ENCODE measurements at places on chromosomes 7 and 10.

- no peak for DNase-seq
These were observed 537 bp downstream of the SH3PXD2A start for GRCh38 chr10:103854686-103855391.

- no peak for DNase-seq
These were observed 386.7 kb upstream of the LRRN3 start for GRCh38 chr7:110704225-110704624.

DNA sequence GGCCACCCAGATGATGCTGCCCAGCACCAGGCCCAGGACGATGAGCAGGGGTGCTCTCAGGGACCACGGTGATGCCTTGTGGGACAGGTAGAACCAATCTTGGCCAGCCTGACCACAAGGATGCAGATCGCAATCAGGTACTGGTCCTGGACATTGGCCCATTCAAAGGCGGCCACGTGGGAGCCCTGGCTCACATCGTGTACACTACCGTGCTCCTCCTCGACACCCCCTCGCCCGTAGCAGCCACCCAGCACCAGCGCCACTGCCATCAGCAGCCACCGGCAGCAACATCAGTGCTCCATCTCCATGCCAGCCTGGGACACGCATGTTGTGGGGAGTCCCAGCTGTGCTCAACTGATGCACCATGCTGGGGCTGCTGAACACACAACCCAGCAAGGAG, 39.0 kb downstream of the AGAP6 start:
- no peak for DNase-seq

DNA sequence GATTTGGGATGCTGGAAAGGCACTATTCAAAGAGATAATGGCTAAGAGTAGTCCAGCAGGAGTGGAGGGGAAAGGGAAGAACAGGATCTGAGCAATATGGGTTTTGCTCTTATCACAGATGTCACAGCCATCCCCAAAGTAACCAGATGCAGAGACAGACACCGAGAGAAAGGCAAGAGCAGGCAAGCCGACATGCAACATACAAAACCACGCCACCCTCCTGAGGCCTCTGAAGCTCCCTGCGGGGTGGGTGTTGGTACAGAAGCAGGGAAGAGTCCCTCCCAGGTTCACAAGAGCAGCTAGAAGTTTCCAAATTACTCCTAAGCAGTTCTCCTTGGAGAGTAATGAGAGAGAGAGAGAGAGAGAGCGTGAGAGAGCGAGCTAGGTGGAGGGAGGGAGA, 10.8 kb upstream of the C10orf53 start:
- DNase-seq, result no peak

GRCh38 chr10:91624633-91625032, 8.2 kb downstream of the PPP1R3C start:
- no peak for DNase-seq

GRCh38 chr10:79904671-79905321, 44.1 kb downstream of the SFTPD start:
- no peak for DNase-seq

DNA sequence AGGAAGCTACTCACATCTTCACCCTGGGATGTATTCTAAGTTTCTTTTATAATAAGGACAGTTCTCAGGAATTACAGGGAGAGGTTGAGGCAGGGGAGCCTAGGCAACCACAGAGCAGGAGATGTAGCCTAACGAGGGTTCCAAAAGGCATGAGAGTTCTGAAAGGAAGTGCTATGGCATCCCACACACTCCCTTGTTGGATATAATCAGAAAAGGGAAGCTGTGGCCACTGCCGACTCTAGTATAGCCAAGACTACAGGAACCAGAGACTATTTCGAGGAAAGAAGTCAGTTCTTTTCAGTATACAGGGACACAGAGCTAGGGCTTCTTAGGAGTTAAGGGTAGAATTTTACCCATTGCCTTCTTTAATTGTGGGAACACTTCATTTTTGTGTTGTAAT, 11.0 kb downstream of the PRR15 start:
- DNase-seq, result no peak

GRCh38 chr7:132415259-132415658, 161.0 kb downstream of the PLXNA4 start:
- no peak for DNase-seq

GRCh38 chr7:121330053-121330833, 1.4 kb downstream of the WNT16 start:
- DNase-seq, result no peak

DNA sequence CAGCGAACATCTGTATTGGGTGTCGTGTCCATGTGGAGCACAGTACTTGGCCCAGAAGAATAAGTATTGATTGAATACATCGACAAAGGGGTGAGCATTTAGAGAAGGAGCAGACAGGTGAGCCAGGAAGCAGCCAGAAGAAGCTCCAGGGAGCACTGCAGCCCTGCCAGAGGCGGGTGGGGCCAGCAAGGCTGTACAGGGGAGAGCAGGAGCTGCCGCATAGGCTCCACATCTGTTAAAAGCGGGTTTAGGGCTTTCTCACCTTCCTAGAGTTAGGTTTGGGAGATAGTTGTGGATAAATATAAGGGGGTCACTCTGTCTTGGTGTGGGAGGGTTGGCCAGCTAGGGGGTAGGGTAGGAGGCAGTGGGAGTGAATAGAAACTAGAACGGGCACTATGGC, 1.3 kb upstream of the CPA1 start:
- no peak for DNase-seq

- DNase-seq, result no peak
These were observed 30.4 kb downstream of the TMEM270 start for GRCh38 chr7:73891178-73891885.

GRCh38 chr7:23332910-23333612, 33.9 kb downstream of the MALSU1 start:
- DNase-seq, result no peak

GRCh38 chr10:120788771-120789170, 62.4 kb upstream of the WDR11 start:
- DNase-seq, result no peak

DNA sequence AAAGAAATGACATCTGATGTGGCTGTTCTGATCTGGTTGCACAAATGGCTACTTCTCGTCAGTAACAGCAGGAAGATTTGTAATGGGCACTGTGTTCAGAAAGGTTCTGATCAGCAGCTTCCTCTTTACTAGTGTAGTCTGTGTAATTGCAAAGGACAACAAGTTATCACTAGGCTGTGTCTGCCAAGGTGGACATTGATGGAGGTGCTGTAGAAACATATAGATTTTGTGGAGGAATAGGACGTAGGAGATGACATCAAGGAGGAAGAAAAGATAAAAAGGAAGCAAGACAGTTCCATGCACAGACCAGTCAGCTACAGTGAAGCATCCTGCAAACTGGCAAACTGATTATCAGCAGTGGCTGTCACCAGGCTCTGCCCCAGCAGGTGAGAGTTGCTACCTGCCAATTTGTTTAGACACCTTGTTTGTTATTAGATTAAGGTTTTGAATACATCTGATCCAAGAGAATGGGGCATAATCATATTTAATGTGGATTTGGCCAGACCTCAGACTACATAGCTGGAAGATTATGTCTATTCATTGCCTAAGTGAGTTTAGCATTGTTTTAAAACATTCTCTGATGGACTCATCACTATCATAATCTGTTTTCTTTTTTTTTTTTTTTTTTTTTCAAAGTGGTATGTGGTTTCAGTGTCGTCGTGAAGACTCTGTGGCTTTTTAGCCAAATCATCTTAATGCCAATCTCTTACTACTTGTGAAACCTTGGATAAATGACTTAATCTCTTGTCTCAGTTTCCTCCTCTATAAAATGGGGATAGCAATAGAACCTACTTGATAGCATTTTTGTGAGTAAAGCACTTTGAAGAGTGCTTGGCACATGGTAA, 417.9 kb upstream of the LRGUK start:
- no peak for DNase-seq

DNA sequence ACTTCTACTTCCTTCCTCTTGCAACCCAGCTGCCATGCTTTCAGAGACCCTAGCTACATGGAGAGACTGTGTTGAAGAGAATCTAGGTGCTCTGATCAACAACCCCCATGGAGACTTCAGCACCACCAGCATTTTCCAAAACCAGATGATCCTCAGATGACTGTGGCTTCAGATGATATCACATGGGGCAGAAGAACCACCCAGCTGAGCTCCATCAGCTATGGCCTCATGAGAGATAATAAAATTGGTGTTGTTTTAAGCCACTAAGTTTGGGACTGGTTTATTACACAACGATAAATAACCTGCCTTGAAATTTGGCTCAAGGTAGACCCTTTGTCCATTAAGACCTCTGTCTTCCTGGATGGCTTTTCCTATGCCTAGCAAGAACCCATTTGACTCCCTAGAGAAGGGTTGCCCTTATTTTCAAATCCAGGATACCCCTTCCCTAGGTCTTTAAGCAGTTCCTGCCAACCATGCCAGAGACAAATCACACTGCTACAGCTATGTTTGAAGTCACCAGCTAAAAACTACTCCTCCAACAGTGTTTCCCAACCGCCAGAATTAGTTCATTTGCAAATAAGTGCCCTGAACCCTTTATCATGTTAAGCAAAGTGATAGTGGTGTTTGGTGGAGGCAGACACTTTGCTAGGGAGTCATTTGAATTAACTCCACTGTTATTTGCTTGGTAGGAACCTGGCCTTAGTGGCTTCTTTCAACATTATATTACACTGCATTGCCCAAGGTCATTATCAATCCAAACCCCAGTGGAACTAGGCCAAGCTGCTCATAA, 136.9 kb upstream of the PALS2 start:
- no peak for DNase-seq

- DNase-seq, result no peak
These were observed 20.5 kb upstream of the SLC16A12 start for GRCh38 chr10:89555688-89556445.

GRCh38 chr10:72044417-72045041, 43.8 kb downstream of the SPOCK2 start:
- DNase-seq, result no peak

DNA sequence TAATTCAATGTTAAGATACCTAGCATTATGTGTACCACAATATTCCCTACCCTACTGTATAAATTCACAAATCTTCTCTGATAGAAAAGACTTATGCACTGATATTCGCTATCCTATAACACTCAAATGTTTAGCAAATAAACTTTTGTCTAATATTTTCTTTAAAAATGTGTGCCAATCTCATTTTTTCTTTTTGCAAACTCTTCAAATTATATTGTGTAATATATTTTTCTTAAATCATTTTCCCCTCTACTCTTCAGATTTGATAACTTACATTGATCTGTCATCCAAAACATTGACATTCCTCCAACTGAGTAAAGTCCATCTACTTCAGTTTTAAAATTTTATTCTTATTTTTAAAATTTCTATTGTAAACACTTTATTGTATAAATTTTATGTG, 240.2 kb upstream of the CNTNAP2 start:
- no peak for DNase-seq

- DNase-seq, result no peak
These were observed 216.2 kb downstream of the KIAA1217 start for GRCh38 chr10:24425151-24425550.

GRCh38 chr7:121486590-121486989, 90.5 kb upstream of the FAM3C start:
- DNase-seq, result no peak

DNA sequence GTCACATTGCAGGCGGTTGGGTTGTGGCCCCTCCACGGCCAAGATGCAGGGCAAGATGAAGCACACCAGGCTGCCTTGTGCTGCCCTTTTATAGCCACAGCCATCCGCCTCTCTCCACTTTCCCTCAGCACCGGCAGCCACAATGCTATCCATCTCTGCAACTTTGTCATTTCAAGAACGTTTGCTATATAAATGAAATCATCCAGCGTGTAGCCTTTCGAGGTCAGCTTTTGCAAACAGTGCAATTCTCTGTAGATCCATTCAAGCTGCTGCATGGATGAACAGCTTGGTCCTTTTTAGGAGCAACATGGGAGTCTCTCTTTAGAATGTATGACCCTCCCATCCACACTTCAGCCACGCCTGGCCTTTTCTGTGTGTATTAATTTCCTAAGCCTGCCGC, 6.4 kb upstream of the IL15RA start:
- DNase-seq, result no peak

DNA sequence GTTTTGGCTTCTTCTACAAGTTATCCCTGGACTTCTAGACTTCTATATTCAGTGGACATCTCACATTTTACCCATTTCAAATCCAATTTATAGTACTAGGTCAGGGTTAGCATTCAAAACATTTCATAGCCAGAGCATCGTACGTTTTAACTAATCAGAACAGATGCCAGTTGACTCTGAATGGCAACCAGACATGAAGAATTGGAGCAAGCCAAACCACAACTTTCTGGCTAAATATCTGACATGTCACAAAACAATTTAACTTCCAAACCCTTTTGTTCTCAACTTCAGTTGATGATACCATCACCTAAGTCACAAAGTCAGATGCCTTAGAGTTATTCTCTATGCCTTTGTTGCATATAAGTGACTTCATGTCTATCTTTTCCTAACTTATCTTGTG, 1105.7 kb downstream of the XPNPEP1 start:
- no peak for DNase-seq

- no peak for DNase-seq
These were observed 88.0 kb downstream of the DOCK1 start for GRCh38 chr10:126993208-126993607.

GRCh38 chr10:3825862-3826351, 40.9 kb upstream of the KLF6 start:
- no peak for DNase-seq

DNA sequence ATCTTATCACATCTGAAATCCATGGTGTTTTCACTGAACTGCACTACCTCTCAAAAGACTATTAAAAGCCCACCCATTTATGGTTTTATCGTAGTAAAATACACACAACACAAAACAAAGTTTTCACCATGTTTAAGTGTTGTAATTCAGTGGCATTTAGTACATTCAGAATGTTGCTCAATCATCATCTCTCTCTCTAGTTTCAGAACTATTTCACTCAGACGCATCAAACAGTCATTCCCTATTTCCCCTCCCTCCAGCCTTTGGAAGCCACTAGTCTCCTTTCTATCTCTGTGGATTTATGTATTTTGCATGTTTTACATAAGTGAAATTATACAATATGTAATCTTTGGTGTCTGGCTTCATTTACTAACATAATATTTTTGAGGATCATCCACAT, 332.6 kb downstream of the TNS3 start:
- no peak for DNase-seq

DNA sequence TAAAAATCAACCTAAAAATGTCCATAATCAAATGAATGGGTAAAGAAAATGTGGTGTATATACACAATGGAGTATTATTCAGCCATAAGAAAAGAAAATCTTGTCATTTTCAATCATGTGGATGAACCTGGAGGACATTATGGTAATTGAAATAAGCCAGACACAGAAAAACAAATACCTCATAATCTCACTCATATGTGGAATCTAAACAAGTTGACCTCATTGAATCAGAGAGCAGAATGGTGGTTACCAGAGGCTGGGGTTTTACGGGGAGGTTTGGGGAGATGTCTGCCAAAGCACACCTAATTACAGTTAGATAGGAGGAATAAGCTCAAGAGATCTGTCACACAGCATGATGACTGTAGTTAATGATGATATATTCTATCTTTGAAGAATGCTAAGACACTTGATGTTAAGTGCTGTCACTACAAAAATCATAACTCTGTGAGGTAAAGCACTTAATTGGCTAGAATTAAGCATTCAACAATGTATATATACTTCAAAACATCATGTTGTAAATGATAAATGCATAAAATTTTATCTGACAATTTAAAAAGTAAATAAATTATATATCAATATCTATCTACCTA, 39.1 kb upstream of the TNPO3 start:
- no peak for DNase-seq
